ENCODE measurements at places on chromosomes 6 and 20.

DNA sequence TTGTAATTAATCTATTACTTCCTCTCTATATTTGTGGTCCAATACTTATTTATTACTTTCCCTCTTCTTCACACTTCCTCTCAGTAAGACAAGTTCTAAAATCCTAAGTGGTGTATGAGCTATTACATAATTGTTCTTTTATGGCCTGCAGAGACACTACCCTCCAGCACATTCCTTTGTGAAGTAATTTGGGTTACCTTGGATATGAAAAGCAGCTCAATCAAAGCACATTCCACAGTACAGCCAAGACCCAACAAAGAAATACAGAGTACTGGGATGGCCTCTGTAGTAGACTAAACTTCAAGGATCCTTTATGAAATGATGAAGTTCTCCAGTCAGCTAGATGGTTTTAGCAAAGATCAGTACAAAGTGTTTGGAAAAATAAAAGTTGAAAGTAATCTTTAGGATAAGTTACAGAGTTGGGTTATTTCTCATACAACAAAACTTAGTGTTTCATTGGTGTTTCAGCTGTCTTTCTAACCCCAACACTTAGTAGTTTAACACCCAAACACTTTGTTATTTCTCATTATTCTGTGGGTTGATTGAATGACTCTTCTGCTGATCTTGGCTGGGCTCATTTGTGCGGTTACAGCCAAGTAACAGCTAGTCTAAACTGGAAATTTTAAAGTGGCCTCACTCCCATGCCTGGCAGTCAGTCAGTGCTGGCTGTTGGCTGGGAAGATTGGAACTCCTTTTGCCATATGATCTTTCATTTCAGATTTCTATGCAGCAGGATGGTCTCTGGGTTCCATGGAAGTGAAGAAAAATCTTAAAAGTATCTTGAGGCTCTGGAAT is 161.5 kb upstream of the POU3F2 start:
- DNase-seq = no peak

- DNase-seq = no peak
These were observed 66.5 kb downstream of the ESF1 start for GRCh38 chr20:13718171-13718570.

DNA sequence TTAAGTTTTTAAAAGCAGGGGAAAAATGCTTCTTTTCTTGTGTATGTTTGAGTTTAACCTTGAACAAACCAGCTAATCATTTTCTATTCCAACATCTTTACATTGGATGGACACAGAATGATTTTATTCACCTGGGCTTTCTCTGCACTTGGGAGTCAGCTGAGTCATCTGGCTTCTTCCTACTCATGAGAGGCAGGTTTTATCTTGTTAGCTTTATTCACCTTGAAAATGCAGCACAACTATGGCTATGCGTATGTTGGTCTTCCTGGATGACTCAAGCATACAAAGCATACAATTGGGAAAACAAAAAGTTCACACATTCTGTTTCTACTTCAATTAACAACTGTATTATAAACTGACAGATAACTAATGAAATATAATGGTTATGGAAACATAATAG is 737.7 kb downstream of the FRK start:
- no peak for DNase-seq

- DNase-seq = no peak
These were observed 14.2 kb upstream of the PREX1 start for GRCh38 chr20:48841875-48842529.

DNA sequence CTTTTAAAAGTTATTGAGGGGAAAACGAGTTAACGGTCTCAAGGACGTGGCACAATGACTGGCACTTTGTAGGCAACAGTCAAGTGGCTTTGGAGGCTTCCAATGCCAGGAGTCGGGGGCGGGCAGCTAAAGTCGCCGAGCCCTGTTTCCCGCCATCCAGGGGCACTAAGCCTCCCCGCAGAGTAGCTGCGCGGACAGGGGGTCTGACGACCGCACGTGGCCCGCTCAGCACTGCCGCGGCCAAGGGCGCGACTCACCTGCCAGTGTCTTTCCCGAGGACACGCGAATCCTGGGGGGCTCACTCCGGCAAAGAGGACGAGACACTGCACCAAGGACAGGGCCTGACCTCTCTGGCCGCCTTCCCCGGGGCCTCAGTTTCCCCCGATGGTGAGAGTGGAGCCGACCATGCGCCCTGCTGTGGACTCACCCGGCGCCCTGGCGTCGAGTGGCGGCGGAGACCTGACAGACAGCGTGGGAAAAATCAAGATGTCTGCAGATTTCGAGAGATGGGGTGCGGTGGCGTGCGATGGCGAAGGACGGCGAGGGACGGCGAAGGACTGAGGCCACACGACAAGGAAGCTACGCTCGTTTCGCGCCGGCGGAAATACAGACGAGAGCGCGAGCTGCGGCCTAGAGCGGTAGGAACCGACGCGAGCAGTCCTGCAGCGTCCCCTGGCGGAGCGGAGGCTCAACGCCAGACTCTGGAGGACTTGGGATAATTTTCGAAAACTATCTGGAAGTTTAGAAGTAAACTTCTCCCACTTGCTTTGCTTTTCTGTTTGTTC is at the start of gene SNHG17:
TSS of gene SNHG17 (minus strand) at position 559 of the 785 bp plus-strand sequence.
- no peak for DNase-seq

- no peak for DNase-seq
These were observed 17.9 kb downstream of the TENT5A start for GRCh38 chr6:81734500-81735150.

DNA sequence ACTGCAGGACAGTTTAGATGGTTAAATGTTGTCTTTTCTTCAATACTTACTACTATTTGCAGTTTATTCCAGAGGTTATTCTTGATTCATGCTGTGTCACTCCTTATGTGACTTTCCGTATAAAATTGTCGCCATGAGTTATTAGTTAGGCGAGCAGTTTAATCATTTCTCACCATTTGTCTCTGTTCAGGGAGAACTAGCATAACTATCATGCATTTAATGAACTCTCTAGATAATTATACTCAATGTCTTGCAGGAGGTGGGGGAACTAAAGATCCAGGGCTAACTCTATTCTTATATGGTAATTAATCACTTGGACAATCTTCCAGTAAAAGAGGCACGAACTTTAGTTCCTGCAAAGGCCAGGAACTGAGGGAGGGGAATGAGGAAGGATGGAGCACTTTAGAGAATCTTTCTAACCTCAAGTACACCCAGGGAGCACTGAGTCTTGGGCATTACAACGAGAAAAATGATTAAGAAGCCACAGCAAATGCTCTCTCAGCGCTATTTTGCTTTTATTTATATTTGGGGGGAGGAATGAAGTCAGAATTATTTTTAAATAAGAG is 58.3 kb downstream of the IYD start:
- no peak for DNase-seq

GRCh38 chr6:144215402-144215931 is 65.2 kb downstream of the STX11 start:
- no peak for DNase-seq

GRCh38 chr6:1395941-1396908 is 6.8 kb downstream of the FOXF2 start:
- DNase-seq = no peak

GRCh38 chr6:83589076-83589475 is 76.7 kb downstream of the PRSS35 start:
- DNase-seq = no peak

GRCh38 chr6:163432300-163432699 is 17.8 kb downstream of the QKI start:
- DNase-seq = no peak

GRCh38 chr6:44967481-44967880 is 360.6 kb upstream of the RUNX2 start:
- no peak for DNase-seq

- no peak for DNase-seq
These were observed 107.7 kb upstream of the SCP2D1 start for GRCh38 chr20:18705910-18706309.

DNA sequence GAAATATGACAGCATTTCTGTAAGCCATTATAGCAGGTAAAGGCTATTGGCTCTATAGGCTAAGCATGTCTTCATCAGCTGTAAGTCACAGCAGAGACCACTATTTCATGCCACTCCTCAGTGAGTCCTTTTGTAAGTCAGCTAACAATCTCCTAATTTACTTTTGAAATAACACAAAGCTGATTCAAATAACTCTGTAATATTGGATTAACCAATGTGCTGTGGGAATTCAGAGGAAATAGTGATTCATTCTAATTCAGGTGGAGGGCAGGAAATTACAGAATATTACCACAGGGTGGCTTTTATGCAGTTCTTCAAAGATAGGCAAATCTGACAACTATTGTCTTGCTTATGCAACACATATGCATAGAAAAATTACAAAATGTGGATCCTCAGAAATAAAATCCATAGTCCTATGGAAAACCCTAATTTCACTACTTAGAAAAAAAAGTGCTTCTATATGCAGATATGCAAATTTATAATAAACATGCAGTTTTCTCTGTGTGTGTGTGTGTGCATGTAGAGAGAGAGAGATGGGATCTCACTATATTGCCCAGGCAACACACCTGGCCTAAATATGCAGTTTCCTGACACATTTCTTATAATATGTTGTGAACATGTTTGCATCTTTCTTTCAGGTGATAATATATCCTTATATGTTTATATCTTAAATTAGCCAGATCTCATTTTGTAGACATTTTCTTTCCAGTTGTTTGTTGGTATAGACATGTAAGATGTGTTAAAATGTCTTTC is 4.8 kb upstream of the SMIM28 start:
- no peak for DNase-seq

DNA sequence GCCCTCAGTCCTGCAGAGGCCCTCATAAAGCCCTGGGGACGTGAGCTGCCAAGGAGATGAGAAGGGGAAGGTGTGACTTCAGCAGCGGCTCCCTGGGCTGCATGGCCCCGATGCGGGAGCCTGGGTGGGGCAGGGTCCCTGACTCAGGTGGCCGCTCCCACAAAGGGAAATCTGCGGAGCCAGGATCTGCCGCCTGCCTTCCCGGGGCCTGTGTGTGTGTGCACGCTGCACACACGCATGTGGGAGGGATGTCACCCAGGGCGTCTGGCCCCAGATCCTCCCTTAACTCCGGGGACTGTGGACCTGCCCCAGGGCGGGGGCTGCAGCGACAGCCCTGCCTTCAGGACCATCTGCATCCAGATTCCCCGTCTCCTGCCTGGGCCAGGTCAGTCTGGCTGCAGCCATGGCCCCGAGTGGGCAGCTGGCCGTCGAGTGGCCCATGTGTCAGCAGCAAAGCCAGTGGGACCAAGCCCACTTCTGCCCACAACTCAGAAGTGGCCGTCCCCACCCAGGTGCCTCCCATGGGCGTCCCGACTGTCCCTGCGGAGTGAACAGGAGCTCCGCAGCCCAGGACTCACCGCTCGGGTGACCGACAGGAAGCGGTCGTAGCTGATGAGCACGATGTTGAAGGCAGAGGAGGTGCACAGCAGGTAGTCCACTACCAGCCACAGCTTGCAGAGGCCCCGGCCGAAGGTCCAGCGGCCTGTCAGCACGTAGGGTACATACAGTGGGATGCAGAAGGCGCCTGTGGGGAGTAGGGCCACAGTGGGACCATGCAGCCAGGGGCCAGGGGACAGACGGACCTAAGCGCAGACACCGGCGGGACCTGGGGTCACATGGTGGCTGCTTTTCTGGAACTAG is 1.9 kb downstream of the HRH3 start:
- DNase-seq = no peak

- no peak for DNase-seq
These were observed 138.4 kb downstream of the ELOVL4 start for GRCh38 chr6:79808921-79809320.

- DNase-seq = no peak
These were observed 49.4 kb downstream of the TMEM242 start for GRCh38 chr6:157273756-157274470.

GRCh38 chr6:156513504-156513903 is 263.7 kb upstream of the ARID1B start:
- no peak for DNase-seq

DNA sequence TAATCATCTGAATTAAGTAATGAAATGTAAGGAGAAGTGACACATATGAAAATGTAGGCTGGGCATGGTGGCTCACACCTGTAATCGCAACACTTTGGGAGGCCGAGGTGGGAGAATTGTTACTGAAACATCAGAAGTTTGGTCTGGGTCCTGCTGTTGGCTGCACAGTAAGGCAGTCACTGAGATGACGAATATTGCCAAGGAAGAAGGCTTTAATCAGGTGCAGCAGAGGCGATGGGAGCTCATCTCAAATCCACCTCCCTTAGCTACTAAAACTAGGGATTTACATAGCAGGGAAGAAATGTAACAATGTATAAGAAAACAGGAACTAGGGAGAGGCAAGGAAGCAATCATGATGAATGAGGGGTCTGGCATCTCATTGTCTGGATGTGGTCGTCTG is 50.1 kb downstream of the RBM24 start:
- DNase-seq = no peak

GRCh38 chr20:40915756-40916155 is 112.9 kb upstream of the TOP1 start:
- no peak for DNase-seq

DNA sequence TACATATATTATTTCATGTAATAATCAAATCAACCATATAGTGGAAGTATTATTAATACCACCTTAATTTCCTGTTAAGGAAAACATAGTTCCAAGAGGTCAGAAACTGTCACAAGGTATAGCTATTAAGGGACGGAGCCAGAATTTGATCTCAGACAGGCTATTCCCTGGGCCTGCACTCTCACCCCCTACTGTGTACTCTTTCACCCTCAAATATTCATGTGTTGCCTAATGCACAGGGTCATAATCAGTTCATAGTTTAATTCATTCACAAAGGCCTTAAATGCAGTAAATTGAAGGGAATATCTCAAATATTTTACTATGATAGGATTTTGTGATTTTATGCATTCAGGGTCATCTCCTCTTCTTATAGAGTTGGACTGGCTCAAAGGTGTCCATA is 67.2 kb upstream of the IFNGR1 start:
- DNase-seq = no peak

DNA sequence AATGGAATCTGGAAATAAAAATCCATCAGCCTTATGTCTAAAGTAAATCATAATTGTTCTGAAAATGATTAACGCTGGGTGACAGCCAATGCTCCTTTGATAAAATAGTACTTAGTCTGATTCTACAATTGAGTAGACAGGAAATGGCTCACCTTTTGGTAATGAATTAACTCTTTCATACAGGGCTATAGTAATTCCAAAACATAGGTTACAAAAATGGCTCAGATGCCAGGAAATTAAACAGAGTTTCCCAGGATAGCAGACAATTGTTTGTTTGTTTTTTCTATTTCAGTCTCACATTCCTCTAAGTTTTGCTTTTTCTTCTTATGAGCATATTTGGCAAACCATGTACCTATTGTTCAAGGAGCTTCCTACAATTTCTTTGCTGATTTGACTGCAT is 257.2 kb upstream of the EPHA7 start:
- DNase-seq = no peak

GRCh38 chr20:43102394-43102793 is 87.3 kb downstream of the PTPRT start:
- DNase-seq = no peak

All from epithelial cell of proximal tubule (primary cell).